Stimulated activated naive B cell treated with anti-CD40 and anti-IgM and Interleukin-4, amounts not matched to agents 10 μg/mL and 1 μg/mL and 100 μg/mL, for 72 hours (primary cell): ENCODE measurements at places on chromosomes 3 and 15.

- no peak for DNase-seq
- no peaks in the 10 kb centered on the region for H3K4me1 ChIP-seq
- no peak overlapping the region for H3K4me3 ChIP-seq
- H3K36me3 ChIP-seq, result no peaks in the 10 kb centered on the region
- no peak overlapping the region for H3K27ac ChIP-seq
Observed at GRCh38 chr15:78320183-78320582, 20.0 kb upstream of the CRABP1 start.

- peaks cover 40% of the 10 kb centered on the region for H3K4me1 ChIP-seq
- peak overlapping the region; percentile 65 for H3K4me3 ChIP-seq
- H3K27ac ChIP-seq, result peak overlapping the region; percentile 27
- no peaks in the 10 kb centered on the region for H3K36me3 ChIP-seq
Observed at GRCh38 chr3:105798381-105798934, 70.4 kb downstream of the CBLB start.

GRCh38 chr15:38226608-38227266, 25.9 kb upstream of the SPRED1 start:
- H3K4me3 ChIP-seq, result no peak overlapping the region
- no peak overlapping the region for H3K27ac ChIP-seq
- no peaks in the 10 kb centered on the region for H3K4me1 ChIP-seq
- DNase-seq, result no peak
- no peaks in the 10 kb centered on the region for H3K36me3 ChIP-seq
- H3K27me3 ChIP-seq, result no peaks in the 10 kb centered on the region

- H3K4me1 ChIP-seq, result no peaks in the 10 kb centered on the region
- H3K4me3 ChIP-seq, result no peak overlapping the region
- no peaks in the 10 kb centered on the region for H3K27me3 ChIP-seq
- DNase-seq, result no peak
Observed at GRCh38 chr3:160792540-160792939, 36.5 kb downstream of the PPM1L start.

DNA sequence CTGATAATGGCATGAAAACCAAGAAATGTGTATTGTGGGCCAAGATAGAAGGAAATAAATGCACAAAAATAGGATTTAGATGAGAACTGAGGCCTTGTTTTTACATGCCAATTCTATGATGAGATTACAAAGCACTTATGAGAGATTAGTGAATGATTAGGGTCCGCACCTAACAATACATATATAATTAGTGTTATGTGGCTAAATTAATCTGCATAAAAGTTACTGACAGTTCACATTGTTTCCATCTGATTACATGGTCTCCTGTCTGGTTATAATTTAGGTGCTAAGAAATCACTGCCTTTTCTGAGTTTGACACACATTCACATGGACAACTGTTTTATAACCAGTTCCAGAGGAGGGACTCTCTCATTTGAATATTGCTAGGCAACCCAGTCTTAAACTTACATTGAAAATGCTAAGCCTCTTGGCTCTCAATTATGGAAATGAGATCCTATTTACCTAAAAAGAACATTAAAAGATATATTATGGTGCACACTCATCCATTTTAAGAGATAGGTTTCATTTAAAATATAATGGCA, 117.0 kb upstream of the ARL6 start:
- H3K27me3 ChIP-seq, result no peaks in the 10 kb centered on the region
- no peak overlapping the region for H3K4me3 ChIP-seq
- H3K4me1 ChIP-seq, result no peaks in the 10 kb centered on the region
- DNase-seq, result no peak
- no peaks in the 10 kb centered on the region for H3K36me3 ChIP-seq

GRCh38 chr3:31713816-31714215, 181.1 kb downstream of the STT3B start:
- no peak for DNase-seq
- H3K4me3 ChIP-seq, result no peak overlapping the region
- peaks cover 78% of the 10 kb centered on the region for H3K36me3 ChIP-seq

- H3K27me3 ChIP-seq, result no peaks in the 10 kb centered on the region
- peaks cover 35% of the 10 kb centered on the region for H3K36me3 ChIP-seq
Observed at GRCh38 chr3:149058602-149059001, 27.7 kb downstream of the HLTF start.

GRCh38 chr15:80527961-80528360, 123.8 kb downstream of the ARNT2 start:
- H3K36me3 ChIP-seq, result no peaks in the 10 kb centered on the region
- H3K4me3 ChIP-seq, result no peak overlapping the region
- peaks cover 15% of the 10 kb centered on the region for H3K27me3 ChIP-seq

DNA sequence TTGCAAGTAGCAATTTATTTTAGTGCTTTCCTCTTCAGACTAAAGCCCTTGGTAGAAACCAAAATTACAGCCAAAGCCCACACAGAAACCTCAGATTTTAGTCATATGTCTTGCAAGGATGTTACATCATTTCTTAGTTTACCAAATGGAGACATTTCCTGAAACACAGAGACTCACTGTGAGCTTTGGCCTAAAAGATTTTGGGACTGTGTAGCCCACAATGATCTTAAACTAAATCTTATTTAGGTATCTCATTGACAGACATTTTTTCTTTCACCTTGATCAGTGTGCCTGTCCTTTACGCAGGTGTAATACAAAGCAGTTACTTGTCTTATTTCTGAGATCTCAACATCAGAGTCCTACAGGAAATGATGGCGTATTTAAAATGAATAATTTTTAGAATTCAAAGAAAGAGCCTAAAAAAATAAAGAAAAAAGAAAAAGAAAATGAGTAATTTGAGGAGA, 27.8 kb upstream of the AP4E1 start:
- peaks cover 48% of the 10 kb centered on the region for H3K4me1 ChIP-seq
- no peak for DNase-seq
- no peak overlapping the region for H3K4me3 ChIP-seq
- peak overlapping the region; percentile 25 for H3K27ac ChIP-seq
- H3K27me3 ChIP-seq, result no peaks in the 10 kb centered on the region
- H3K36me3 ChIP-seq, result no peaks in the 10 kb centered on the region

GRCh38 chr3:101807888-101808287, 28.9 kb downstream of the NXPE3 start:
- H3K27me3 ChIP-seq, result no peaks in the 10 kb centered on the region
- no peak overlapping the region for H3K27ac ChIP-seq
- no peak overlapping the region for H3K4me3 ChIP-seq
- DNase-seq, result no peak

DNA sequence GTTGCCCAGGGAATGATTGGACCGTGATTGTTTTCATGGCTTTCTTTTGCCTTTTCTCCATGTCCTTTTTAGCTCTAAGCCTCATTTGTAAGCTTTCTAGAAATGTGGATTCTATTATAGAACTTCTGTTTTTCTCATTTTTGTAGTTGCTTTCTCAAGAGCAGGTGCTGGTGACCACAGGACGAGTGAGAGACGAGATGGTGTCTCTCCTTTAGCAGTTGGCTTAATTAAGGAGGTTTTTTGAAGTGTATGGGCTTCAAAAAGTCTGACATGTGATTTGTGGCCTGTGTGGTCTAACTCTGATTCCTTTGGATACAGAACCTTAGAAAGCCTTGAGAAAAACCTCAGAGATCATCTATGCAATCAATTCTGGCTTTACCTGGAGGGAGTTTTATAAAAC, 292.8 kb downstream of the LPP start:
- peaks cover 44% of the 10 kb centered on the region for H3K4me1 ChIP-seq
- no peaks in the 10 kb centered on the region for H3K27me3 ChIP-seq

DNA sequence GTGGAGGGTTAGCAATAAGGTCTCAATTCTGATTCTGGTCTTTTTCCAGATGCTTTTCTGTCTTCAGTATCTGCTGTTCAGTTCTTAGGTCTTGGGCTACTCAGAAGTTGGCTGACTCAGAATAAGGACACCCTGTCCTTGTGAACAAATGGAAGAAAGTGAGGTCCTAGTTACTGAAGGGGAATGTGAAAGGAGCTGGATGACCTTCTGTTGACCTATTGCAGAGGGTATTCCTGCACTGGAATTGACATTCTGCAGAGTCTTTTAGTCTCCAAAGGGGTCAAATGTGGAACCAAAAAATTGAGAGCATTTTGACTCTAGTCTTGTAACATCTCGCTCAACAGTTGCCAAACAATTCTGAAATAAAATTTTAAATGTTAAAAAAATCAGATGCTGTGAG, 63.0 kb downstream of the CCR1 start:
- H3K27me3 ChIP-seq, result peaks cover 6% of the 10 kb centered on the region
- DNase-seq, result no peak
- no peaks in the 10 kb centered on the region for H3K36me3 ChIP-seq
- no peak overlapping the region for H3K4me3 ChIP-seq

DNA sequence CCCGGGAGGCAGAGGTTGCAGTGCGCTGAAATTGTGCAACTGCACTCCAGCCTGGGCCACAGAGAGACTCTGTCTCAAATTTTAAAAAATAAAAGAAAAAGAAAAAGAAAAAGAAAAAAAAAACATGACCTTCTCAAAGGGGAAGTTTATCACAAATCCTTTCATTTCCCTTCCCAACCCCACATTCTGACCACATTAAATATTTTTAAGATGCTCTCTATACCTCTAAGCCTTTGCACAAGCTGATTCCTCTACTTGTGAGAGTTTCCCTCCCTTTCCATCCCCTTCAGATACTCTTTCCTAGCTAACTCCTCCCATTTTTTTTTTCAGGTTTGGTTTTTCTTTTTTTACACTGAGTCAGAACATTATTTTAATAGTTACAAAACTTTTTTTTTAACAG, 4.0 kb downstream of the HIGD1A start:
- no peak overlapping the region for H3K27ac ChIP-seq
- peaks cover 3% of the 10 kb centered on the region for H3K27me3 ChIP-seq
- H3K36me3 ChIP-seq, result peaks cover 12% of the 10 kb centered on the region
- no peak overlapping the region for H3K4me3 ChIP-seq

DNA sequence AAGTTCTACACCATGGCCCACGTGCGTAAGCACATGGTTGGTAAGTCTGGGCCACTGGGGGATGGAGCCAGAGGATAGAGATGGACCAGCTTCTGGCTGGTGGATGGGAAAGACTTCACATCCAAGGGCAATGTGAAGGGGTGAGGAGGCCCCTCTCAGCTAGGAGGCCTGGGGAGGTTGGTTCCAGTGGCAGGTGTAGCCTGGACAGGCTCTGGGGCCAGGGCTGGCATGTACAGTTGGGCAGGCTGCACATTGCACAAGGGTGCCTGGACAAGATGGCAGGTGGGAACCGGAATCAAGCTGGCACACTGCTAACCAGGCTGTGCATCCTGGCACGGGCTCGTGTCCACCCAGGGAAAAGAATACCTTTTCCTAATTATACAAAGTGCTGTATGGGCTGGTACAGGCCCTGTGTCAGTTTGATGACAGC, 8.1 kb downstream of the ZBTB47 start:
- H3K27me3 ChIP-seq, result no peaks in the 10 kb centered on the region
- DNase-seq, result no peak
- no peaks in the 10 kb centered on the region for H3K36me3 ChIP-seq

DNA sequence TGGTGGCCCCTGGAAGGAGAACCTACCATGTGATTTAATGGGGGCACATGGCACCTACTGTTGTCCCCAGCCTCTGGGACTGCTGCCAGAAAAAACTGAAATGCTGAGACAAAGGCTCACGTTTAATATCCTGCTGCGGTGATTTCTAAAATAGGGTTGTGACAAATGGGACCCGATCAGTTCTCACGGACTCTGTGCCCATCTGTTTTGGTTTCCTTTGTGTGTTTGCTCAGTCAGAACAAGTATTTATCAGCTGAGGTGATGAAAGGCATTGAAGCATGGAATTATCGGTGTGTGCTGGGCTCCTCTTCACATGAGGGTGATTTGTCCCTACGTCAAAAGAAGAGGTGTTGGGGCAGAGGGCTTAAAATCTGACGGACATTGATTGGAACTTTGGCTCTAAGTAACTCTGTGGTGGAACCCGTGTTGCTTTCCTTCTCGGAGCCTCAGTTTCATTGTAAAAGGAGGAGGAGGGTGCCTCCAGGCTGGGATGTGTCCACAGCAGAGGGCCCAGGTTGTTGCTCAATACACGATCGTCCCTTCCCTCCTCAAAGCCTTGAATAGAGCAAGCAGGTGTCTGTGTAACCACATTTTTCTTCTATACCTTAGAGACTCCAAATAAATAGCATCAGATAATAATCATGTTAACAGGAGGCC, 283.3 kb upstream of the RGMA start:
- H3K4me1 ChIP-seq, result no peaks in the 10 kb centered on the region
- no peak overlapping the region for H3K27ac ChIP-seq
- no peak overlapping the region for H3K4me3 ChIP-seq
- DNase-seq, result no peak
- peaks cover 6% of the 10 kb centered on the region for H3K27me3 ChIP-seq

DNA sequence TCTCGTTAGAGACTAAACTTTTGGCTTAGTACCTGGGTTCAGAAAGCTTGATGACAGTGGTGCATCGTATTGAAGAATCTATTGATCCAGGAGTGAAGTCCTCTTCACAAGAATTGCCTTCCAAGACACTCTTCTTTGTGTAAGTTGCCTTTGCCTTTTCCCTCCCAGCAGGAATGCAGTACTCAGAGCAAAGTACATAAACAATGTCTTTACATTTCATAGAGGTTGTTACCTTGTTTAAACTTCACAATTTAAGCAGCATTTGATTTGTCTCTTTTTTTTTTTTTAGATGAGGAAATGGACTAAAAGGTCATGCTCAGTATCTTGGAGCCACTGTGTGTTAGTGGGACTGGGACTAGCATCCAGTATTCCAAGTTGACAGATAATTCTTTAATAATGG, 9.9 kb downstream of the RAB7A start:
- DNase-seq, result no peak
- H3K27ac ChIP-seq, result no peak overlapping the region
- H3K4me1 ChIP-seq, result peaks cover 27% of the 10 kb centered on the region
- peaks cover 20% of the 10 kb centered on the region for H3K36me3 ChIP-seq

DNA sequence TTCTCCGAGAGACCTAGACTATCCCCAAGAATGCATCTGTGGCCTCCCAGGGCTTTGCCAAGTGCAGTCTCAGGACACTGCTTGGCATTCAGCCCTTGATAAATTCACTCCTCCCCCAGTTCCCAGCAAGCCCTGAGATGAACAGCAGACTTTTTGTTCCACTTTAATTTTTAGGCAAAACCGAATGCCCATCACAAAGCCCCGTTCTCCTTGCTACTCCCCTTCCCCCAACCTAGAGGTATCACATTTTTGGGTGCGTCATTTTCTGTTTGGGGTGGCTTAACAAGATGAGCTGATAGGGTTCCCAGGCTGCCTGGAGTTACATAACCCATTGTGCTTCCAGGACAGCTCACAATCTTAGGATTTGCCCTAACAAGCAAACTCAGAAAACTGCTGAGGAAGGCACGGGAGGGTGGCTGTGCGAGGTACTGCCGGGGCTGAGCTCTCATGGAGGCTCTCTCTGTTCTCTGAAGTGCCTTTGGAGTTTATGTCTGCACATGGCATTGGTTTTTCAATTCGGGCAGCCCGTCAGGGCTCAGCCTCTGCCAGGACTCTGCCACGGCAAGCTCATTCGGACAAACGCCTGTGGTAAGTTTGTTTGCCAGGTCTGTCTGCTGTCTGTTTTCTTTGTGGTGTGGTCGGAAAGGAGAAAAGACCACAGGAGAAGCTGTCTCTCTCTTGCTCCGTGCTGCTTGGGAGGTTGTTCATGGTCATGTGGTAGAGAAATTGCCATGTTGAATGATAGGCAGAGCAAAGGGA, at the start of gene TRAK1:
Gene TRAK1 (plus strand): TSS at position 385 of the 759 bp plus-strand sequence. CDS start 113 bp downstream, at position 498.
- peaks cover 92% of the 10 kb centered on the region for H3K4me1 ChIP-seq
- peak within 1 kb of the TSS; percentile 97 for H3K27ac ChIP-seq
- no peak for DNase-seq
- H3K27me3 ChIP-seq, result no peaks in the 10 kb centered on the region

- H3K27ac ChIP-seq, result no peak overlapping the region
- H3K4me3 ChIP-seq, result no peak overlapping the region
- peaks cover 6% of the 10 kb centered on the region for H3K36me3 ChIP-seq
- H3K27me3 ChIP-seq, result no peaks in the 10 kb centered on the region
- peaks cover 26% of the 10 kb centered on the region for H3K4me1 ChIP-seq
Observed at GRCh38 chr3:168087539-168087938, 8.2 kb downstream of the GOLIM4 start.

GRCh38 chr15:34793901-34794300, 1.4 kb downstream of the ACTC1 start:
- peaks cover 12% of the 10 kb centered on the region for H3K4me1 ChIP-seq
- no peaks in the 10 kb centered on the region for H3K36me3 ChIP-seq
- no peak for DNase-seq
- no peak overlapping the region for H3K4me3 ChIP-seq
